ENCODE measurements at places on chromosomes 7 and 10.

DNA sequence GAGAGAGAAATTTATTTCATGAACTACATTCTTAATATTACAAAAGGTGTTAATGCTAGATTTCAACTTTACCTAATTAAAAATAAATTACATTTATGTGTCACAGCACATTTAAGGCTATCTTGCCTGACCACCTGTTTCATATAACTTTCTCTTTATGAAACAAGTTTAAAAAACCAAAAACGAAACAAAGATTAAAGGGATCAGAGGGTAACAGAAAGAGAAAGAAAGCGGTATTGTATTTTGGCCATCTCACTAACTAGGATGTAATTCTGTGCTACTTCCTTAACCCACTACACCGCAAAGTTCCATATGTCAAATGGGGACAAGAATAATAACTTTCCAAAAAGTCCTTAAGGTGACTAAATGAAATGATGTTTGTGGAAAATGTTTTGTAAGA lies 6.3 kb upstream of the RHOBTB1 start:
- DNase-seq = no peak

DNA sequence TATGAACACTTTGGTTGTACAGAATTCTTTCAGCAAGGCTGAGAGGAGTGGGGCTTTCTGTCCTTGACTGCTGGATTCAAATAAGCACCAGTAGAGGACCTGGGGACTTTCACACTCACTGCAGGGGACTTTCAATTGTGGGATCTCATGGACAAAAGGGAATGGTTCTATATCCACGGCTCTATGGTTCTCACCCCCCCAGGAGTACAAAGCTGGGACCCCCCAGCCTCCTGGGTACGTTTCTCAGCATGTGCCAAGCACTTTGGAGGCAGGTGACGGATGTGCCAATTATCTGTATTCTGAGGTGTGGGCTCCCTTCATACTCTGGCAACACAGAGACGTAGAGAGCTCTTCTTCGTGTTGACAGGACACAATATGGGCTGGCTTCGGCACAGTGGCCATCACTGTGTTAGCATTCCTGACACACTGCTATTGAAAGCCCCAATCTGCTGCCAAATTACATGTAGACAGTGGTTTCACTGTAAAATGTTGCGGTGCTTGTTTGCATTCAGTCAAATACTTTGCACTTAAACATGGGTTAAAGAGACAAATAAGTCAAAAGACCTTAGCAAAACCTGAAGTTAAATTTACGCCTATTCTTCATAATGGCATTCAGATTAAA lies 92.7 kb upstream of the SAMD8 start:
- DNase-seq = no peak

DNA sequence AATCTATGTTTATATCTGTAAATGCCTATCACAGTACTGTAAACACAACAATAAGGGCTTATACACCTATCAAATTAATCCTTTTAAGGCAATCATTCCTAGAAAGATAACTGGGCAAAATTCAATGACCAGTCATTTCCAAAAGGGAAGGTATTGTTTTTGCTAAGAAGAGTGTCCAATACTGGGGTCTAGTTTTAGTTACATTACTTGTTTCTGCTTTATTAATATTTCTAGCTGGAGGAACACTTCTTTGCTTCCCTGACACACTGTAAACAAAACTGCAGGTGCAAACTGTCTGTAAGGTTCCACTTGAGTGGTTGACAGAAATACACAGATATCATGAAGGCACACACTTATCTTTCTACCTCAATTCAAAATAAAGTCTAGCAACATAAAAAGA lies 84.2 kb upstream of the FAM133B start:
- no peak for DNase-seq

DNA sequence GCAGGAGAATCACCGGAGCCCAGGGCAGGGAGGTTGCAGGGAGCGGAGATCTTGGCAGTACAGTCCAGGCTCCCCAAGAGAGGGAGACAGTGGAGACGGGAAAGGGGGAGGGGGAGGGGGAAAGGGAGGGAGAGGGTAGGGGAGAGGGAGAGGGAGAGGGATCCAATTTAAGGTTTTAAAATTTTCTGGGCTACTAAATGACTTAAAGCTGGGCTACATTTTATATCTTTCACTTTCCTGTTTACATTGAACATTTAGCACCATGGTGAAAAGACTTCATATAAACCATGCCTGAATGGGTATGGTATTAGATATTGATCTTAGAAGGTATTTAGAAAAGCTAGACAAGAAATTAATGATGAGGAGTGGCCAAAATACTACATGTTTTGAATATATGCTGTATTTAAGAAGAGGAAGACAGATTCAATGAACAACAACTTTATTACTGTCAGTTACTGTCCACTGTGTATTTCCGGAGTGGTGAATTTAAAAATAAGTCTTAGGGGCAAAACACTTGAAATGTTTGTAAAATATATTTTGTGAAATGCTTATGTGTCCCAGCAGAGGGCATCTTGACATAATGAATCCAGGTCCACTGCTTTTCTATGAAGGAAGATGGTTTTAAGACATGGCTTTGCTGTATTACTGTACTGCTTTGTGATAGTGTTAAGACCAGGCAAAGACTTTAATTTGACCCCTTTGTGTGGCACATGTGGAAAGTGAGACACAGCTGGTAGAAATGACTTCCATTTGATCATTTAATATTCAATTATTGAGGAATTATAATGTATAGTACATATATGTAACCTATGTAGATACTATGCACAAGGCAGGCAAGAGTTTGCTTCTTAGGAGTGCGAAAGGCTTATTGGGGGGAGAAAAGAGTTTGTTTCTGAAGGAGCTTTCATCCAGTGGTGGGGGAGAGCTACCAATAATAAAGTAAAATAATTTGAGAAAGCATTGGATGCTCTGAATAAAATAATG lies 52.8 kb downstream of the NRF1 start:
- DNase-seq = peak; percentile 89

DNA sequence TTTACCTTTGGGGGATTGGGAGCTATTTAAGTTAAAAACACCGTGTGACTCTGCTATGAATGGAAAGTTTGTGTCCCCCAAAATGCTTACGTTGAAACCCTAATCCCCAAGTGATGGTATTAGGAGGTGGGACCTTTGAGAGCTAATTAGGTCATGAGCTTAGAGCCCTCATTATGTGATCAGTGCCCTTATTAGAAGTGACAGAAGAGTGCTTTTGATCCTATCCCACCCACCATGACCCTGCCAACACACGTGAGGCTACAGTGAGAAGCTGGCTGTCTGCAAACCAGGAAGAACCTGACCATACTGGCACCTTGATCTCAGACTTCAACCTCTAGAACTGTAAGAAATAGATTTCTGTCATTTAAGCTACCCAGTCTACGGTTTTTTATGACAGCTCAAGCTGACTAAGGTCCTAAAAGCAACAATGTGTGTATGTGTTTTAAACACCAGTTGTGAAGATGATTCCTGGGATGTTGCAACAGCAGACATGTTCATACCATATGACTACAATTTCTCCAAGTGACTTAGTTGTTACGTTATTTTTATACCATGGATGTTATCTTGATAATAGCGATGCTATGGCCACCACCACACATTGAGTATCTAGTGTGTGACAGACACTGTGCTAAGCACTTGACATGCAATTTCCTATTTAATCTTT lies 124.4 kb downstream of the PIP4K2A start:
- no peak for DNase-seq

GRCh38 chr10:86365346-86366032 lies 1.1 kb downstream of the GRID1 start:
- peak; percentile 19 for DNase-seq

DNA sequence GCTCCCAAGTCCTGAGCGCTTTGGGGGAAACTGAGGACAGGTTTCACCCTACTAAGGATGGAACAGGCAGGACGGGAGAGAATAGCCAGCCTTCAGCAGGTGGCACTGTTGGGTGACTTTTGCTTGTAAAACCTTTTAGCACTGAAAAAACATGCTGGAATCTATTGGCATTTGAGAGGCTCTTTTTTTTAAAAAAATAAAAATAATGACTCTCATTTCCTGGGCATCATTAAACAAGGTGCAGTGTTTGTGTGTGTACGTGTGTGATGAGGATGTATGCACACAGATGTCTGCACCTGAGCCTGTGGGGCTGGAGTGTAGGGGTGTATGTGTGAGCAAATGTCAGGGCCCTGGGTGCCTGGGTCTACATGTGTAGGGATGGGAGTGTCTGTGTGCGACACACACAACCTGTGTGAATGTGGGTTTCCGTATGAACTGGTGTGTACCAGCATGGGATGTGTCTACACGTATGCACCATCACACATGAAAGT lies 177.9 kb downstream of the RPS24 start:
- peak; percentile 75 for DNase-seq

GRCh38 chr10:95360122-95360714 lies 69.4 kb upstream of the PDLIM1 start:
- peak; percentile 52 for DNase-seq

DNA sequence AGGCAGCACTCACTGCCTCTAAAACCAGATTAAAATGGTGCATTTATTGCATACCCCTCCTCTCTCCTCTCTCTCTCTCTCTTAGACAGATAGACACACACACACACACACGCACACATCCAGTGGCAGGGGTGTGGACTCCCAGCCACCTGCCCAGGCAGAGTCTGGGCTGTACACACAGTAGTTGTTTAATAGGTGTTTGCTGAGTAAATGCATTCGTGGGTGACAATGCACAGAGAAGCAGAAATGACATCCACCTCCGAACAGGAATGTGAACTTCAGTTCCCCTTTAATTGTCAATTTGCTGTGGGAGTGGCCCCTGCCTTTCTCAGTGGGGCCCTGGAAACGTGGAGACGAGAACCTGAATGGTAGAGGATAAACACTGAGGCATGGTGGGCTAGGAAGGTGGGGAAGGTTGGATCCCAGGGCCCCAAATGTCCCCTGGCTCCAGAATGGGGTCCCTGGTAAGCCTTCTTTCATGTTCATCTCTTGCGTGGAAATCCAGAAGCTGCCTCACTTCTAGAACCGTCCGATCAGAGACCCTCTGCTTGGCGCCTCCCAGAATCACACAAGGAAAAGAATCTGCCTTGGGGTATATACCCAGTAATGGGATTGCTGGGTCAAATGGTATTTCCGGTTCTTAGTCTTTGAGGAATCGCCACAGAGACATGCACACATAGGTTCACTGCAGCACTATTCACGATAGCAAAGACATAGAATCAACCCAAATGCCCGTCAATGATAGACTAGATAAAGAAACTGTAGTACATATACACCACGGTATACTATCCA lies 58.5 kb upstream of the ECHDC3 start:
- DNase-seq = no peak

DNA sequence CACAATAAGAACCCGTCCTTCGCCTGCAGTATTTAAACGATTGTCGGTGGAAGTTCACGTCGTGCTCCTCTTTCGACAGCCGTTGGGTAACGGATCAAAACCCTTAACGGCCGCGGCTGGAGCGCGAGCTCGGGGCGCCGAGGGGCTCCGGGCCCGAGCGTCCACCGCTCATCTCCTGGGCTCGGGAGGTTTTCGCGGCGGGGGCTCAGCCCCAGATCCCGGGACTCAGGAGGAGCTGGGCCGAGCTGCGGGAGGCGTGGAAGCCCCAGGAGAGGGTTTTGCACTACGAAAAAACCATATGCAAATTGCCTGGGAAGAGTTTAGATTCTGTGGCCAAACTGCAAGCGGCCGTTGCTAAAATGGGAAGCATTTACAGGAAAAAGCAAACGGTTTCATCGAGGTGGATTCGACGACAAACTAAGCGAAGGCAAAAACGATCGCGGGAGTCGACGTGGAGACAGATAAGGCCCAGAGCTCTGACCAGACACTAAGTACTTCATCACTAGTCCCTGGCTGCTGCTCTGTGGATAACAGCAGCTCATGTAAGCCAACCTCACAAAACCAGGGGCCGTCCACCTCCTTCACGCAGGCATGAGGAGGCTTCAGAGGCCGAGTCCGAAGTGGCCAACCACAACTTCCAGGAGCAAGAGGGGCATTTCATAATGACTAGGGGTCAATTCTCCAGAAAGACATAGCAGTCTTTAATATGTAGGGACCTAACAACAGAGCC lies 129.7 kb downstream of the MARCHF5 start:
- DNase-seq = no peak

GRCh38 chr10:76631884-76632766 lies 1005.5 kb downstream of the KCNMA1 start:
- peak; percentile 9 for DNase-seq

- DNase-seq = no peak
Measured at GRCh38 chr7:136016649-136017395, 39.7 kb upstream of the MTPN start.

GRCh38 chr7:138864667-138865066 lies 66.7 kb upstream of the ATP6V0A4 start:
- peak; percentile 84 for DNase-seq

- no peak for DNase-seq
Measured at GRCh38 chr7:1052031-1052818, 7.9 kb downstream of the GPR146 start.

- DNase-seq = peak; percentile 99
Measured at GRCh38 chr10:121096617-121097431, 245.7 kb downstream of the WDR11 start.

DNA sequence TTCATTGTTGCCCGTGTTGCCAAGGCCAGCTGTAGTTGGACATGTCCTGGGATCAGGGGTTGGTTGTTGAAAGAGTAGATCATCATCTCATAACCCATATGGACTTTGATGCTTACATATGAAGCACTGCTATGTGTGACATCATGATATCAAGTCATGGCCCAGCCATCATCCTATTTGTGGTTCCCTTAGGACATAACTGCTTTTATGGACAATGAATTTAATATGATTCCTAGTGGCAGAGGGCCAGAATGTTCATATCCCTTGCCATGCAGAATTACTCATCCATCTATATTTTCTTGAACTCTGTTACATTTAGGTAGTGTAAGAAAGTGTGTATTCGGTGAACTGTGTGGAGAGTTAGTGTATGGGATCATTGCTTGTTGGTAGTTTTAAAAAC lies 343.9 kb upstream of the LRGUK start:
- DNase-seq = peak; percentile 3

- no peak for DNase-seq
Measured at GRCh38 chr7:96331775-96332174, 9.9 kb upstream of the SLC25A13 start.

- no peak for DNase-seq
Measured at GRCh38 chr7:159119851-159120539, 24.7 kb downstream of the VIPR2 start.

DNA sequence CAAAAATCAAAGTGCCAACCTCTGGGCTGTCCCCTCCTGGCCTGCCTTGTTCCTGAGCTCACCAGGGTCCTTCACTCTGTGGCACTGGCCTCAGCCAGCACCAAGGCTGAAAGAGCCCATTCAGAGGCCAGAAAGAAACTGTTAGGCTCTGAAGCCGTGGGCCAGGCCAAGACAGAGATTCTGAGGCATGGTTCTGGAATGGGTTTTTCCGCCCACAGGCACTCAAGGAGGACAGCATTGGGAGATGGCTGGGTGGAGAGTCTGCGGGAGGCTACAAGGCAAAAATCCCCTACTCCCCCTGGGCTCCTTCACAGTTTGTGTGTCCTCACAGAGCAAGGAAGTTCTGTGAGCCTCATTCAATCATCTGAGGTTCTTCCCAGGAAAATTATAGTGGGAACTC lies 31.7 kb downstream of the GRIFIN start:
- DNase-seq = peak; percentile 81

- peak; percentile 26 for DNase-seq
Measured at GRCh38 chr7:37089972-37090371, 358.7 kb downstream of the ELMO1 start.

DNA sequence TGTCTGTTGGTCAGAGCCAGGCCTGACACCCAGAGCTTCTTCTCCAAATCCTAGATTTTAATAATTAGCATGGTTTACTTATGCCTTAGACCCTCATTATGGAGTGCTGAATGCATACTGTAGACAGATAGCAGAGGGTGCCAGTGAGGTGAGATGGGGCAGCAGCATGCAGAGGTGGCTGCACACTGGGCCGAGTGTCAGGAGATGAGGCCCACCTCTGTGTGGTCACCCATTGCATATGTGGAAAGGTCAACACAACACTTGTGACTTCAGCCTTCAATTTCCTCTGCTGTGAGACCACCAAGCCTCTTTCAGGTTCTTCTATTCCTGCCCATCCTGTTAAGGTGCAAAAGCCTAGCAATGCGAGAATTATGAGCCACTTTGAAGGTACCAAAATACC lies 39.7 kb upstream of the NMT2 start:
- no peak for DNase-seq
